DND-41 (cell line): ENCODE measurements at places on chromosomes 1 and 21.

DNA sequence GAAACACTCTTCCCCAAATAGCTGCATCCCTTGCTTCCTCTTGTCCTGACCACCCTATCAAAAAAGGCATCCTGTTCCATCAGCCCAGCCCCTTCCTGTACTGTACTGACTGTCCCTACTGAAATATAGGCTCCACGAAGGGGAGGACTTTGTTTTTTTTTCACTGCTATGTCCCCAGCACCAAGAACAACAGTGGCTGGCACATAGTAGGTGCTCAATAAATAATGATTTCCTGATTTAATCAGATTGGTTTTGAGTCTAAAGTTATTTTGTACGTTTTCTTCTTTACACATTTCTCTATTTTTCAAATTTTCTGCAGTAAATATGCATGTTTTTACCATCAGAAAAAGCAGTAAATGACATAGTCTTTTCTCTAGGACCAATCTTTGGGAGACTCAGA is 73.9 kb downstream of the CD58 start:
- DNase-seq = no peak

DNA sequence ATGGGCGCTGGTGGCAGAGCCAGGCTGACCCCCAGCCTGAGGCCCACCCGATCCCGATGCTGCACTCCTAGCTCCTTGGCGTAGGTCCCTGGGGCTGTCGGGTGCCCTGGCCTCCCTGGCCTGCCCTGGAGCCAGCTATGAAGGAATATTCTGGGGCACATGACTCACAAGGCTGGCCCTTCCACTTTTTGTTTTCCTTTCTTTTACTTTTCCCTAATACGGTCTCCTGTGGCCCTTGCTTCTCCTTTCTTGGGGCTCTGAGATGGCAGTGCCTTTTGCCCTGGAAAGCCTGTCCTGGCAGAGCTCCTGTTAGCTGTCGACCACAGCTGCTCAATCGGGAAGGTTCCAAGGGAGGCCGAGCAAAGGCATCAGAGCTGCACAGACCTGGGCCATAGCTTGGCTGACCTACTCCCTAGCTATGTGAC is 22.1 kb downstream of the ARHGEF10L start:
- DNase-seq = no peak

GRCh38 chr1:201499795-201500669 is 6.9 kb downstream of the CSRP1 start:
- DNase-seq = no peak

GRCh38 chr1:180380259-180381183 is 121.9 kb downstream of the ACBD6 start:
- DNase-seq = no peak

DNA sequence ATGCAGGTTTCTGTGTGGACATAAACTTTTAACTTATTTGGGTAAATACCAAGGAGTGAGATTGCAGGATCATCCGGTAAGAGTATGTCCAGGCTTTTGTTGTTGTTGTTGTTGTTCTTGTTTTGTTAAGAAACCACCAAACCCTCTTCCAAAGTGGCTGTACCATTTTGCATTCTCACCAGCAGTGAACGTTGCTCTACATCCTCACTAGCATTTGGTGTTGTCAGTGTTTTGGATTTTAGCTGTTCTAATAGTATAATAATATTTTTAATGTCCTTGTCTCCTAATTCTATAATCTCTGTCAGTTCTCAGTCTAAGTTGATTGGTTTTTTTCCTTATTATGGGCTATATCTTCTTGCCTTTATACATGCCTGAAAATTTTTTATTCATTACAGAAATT is 37.8 kb downstream of the TENT5C start:
- DNase-seq = no peak

- DNase-seq = no peak
These were observed 1.4 kb upstream of the TRAF5 start for GRCh38 chr1:211324992-211325775.

GRCh38 chr1:227944931-227945890 is 2.5 kb downstream of the WNT9A start:
- DNase-seq = no peak

DNA sequence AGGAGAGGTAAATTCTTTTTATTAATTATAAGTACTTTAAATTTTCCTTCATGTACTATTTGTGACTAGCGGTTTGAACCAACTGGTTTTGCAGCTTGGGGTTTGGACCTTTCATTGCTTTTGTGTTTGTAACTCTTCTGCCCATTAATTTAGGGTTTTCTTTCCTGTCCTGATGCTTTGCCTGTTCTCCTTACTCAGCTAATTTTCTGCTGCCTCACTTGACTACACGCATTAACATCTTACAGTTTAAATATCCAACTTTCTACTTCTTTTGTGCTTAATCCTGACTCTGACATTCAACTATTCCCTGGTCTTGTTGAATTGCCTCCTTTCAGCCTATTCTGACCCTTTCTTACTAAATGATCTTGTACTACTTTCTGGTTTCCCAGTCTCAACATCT is 135.6 kb downstream of the PTPRC start:
- no peak for DNase-seq

DNA sequence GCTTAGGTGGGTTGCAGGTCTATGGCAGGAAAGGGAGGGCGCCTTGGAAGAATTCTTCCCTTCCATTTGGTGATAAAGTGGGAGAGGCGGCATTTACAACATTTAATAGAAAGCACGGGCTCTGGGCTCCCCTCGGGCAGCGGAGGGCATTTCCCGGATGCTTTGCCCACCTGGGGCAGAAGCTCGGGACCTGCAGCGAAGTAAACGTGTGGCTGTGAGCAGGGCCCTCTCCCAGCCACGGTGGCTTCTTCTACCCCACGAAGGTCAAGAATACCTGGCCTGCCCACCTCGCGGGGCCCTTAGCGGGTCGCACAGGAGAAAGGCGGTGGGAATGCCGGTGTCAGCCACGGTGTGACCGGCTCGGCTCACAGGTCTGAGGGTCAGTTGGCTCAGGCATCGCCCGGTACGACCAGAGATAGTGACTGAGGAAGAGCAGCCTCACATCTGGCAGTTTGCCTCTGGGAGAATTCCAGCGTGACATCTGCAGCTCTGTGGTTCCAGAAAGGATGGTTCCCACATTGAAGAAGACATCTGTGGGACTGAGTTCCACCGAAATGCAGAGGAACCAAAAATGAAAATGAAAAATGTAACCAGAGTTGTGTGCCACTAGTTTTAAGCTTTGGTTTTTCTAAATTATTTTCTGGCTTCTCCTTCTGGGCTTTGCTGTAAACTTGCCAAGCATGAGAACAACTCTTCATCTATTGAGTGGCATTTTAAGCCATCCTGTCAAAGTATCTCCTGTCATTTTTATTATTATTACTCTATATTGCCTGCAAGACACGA is 720 bp upstream of the F3 start:
- DNase-seq = peak; percentile 17
